NCI-H524 (cell line): ENCODE measurements at places on chromosomes 1 and 21.
A peak's percentile ranks its signal among the peaks of the same experiment; 100 is the strongest.

- DNase-seq, result no peak
These were observed 89.1 kb downstream of the CLEC20A start for GRCh38 chr1:178407655-178408054.

DNA sequence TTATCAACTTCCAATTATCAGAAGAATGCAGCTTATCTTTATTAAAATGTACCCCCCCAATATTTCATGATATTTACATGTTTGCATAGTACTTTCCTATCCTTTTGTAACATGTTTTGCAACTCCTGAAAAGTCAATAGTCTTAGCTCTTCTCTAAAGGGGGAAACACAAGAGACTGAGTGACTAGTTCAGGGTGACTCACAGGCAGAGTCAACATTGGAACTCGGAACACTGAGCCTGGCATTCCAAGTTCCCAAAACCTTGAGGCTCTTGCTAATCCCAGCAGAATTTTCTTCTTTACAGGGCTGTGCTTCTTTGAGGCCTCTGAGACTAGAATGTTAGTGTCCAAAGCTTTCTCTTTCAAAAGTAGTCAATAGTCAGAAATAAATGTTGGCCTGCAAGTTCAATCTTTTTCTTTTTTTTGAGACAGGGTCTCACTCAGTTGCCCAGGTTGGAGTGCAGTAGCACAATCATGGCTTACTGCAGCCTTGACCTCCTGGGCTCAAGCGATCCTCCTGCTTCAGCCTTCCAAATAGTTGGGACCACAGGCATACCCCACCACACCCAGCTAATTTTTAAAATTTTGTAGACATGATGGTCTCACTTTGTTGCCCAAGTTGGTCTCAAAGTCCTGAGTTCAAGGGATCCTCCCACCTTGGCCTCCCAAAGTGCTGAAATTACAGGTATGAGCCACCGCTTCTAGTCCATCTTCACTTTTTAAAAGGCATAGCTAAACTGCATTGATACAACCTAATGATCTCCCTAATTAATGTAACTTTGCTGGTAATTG is 37.5 kb downstream of the ZNF281 start:
- DNase-seq, result no peak

GRCh38 chr1:229640455-229640854 is 14.4 kb downstream of the URB2 start:
- DNase-seq, result peak; percentile 47

GRCh38 chr21:15224346-15225086 is 159.7 kb upstream of the NRIP1 start:
- no peak for DNase-seq

GRCh38 chr1:65605621-65606020 is 185.2 kb downstream of the LEPR start:
- no peak for DNase-seq

GRCh38 chr1:192980856-192981255 is 78.3 kb downstream of the UCHL5 start:
- DNase-seq, result no peak

- DNase-seq, result no peak
These were observed 276.8 kb downstream of the TBX15 start for GRCh38 chr1:118711356-118711755.

DNA sequence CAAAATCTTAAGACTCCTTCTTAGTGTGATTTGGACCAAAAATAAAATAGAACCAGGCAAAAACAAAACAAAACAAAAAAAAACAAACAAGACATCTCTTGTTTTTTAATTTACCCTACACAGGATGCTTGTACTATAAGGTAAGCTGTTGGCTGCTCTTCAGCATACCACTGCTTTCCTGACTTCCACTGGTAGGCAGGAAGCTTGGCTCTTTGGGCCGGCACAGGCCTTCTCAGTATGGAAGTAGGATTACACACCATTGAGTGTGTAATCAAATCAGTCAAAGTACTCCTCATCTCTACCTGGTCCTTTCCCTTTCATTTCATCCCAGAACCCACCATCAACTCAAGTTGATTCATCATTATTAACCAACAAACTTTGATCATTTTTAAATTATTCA is 61.9 kb upstream of the RGS1 start:
- DNase-seq, result no peak

DNA sequence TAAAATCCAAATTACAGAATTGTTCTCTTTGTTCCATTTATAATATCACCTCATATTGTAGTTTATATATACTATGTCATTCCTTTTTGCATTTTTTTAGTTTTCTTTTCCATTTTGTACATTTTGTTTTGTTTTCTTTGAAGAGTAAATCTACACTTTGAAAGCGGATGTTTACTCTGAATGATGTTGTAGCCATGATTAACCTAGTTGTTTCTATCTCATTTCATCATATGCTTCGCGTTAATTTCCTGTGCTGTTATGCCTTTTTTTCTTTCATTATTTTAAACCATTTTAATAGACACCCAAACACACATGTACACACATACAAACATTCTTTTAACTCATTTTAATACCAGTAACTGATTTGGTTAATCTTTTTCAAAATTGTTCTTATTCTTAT is 5.3 kb downstream of the OR2T6 start:
- no peak for DNase-seq

DNA sequence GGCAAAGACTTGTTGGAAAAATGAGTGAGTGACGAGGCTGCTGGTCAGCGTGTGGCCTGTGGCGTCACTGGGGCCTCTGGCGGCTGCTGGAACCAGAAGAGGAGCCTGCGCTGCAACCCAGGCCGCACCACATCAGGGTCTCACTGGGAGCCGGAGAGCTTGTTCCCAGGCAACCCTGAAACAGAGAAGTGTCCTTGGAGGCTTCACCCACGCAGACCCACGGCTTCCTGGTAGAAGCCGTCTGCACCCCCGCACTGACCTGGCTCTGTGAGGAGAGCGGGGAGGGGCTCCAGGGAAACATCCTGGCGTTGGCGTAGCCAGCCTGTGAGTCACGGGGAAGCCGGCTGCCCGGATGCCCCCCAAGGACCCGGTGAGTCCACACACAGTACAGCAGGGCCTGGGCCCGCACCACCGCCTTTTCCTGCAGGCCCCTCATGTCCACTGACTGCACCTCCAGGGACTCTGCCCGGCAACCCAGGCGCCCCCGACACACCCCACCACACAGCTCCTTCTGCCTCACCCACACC is 57.4 kb downstream of the COL6A1 start:
- no peak for DNase-seq

DNA sequence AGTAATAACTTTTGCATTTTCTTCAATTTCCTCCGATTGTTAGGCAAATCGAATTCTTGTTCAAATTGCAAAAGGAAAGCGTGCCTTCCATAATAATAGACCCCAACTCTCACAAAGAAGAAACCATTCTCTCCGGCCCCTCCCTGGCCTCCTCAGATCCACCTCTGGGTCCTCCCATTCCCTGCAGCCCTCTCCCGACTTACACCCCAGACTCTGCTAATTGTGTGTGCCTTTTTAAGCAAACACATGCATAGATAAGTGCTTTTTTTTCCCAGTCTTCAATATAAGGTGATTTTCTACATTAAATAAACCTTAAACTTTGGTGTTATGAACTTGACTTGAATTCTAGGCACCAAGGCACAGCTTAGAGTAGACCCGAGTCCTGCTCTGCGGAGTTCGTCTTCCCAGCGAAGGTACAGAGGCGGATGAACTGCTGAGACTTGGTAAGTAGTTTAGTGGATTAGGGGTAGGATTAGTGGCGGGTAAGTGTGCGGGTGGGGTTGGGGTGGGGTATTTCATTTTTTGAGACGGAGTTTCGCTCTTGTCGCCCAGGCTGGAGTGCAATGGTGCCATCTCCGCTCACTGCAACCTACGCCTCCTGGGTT is 1.5 kb downstream of the L1TD1 start:
- no peak for DNase-seq

GRCh38 chr1:116861137-116861536 is 48.6 kb upstream of the PTGFRN start:
- DNase-seq, result no peak

DNA sequence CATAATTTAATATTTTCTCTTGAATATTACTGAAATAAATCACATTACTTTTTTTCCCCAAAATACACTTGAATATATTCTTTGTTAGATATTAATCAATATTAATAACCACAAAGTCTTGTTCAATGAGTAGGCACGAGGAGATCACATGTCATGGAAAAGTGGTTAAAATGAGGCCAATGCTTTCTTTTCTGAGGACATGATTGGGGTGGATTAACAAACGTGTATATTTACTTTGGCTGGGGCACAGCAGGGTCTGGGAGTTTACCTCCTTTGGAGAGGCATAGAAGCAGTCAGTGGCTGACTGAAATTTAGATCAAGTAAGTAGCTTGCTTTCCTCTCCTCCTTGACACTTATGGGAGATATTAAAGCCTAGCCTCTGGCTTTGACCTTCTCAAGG is 664.3 kb upstream of the B3GALT2 start:
- DNase-seq, result no peak

GRCh38 chr1:19438516-19439195 is 46.7 kb downstream of the CAPZB start:
- no peak for DNase-seq

GRCh38 chr1:204225841-204226735 is 12.3 kb upstream of the GOLT1A start:
- no peak for DNase-seq
